Stimulated activated CD8-positive, alpha-beta memory T cell treated with anti-CD3 and anti-CD28 coated beads, Interleukin-7, amount 100 ng/mL, for 1 hour (primary cell): ENCODE measurements at places on chromosomes 2 and 18.
A peak's percentile ranks its signal among the peaks of the same experiment; 100 is the strongest.

- no peak for DNase-seq
Measured at GRCh38 chr2:239927424-239927981, 97.6 kb downstream of the NDUFA10 start.

- no peak for DNase-seq
Measured at GRCh38 chr2:196743165-196743564, 56.3 kb downstream of the GTF3C3 start.

DNA sequence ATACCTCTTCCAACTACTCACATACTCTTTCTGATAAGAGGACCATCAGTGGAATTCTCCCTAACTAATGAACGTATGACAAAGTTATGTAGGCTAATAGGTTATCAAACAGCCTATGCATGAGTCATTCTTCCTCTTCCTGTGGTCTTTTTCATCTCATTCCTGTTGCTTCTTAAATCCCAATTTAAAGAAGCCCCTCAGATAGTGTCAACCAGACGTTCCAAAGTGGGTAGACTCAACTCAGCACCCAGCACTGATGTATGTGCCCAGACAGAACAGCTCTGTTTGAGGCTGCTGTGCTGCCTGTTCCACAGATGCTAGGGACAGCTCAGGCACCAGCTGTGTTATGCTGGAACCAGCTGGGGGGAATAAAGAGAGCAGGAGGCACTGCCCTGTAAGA is 52.6 kb downstream of the CXCR4 start:
- no peak for DNase-seq

- DNase-seq: no peak
Measured at GRCh38 chr2:23425338-23425871, 40.4 kb downstream of the KLHL29 start.

GRCh38 chr2:27324720-27325119 is 1.8 kb upstream of the MPV17 start:
- no peak for DNase-seq

GRCh38 chr2:230209422-230210051 is 10.2 kb downstream of the SP110 start:
- DNase-seq: no peak

DNA sequence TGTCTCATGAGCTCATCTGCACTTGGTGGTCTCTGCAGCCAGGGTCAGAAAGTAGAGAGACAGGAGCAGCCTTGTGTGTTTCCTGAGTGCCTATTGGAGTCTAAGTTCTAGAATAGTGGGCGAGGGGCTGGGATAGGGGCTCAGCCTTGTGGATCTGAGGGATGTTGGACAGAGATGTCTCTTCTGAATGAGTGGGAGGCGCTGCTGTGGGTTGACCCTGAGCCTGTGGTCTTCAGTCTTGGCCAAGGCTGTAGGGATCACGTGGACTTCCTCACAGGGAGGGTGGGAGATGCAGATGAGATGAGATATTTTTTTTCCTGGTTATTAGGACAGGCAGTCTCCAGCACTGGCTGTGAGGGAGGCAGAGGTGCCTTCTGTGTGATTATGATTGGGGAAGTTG is 61.8 kb downstream of the RNF144A start:
- no peak for DNase-seq

- no peak for DNase-seq
Measured at GRCh38 chr2:126662621-126663020, 6.7 kb downstream of the GYPC start.

DNA sequence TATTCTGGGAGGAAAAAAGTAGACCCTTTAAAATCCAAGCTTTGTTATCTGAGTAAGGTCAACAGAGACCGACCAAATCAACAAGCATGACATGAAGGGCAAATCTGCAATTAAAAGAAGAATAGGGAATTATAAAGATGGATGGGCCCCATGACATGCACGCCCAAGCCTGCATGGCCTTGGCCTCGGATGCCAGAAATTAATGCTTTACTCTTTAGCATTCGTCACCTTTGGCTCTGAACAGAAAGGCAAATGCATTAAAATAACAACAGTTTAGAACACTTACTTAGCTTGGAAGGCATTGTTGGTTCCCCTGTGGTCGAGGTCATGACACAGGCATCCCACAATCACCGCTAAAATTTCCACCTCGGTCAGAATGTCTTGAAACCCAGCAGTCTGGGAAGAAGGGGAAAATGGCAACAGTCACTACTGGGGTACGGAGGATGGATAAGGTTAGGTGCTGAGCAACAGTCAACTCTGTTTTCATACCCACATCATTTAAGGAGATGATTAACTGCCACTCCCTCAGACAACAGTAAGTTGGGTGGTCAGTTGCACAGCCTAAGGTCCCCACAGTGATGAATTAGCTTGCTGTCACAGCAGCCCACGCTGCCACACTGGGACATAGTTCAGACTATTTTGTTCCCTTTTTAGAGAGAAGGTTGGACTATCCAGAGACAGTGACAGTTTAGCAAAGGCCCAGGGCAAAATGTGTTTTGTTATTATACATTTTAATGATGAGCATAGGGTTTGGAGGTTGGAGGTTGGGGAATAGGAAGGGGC is 319.1 kb downstream of the AGPS start:
- no peak for DNase-seq

DNA sequence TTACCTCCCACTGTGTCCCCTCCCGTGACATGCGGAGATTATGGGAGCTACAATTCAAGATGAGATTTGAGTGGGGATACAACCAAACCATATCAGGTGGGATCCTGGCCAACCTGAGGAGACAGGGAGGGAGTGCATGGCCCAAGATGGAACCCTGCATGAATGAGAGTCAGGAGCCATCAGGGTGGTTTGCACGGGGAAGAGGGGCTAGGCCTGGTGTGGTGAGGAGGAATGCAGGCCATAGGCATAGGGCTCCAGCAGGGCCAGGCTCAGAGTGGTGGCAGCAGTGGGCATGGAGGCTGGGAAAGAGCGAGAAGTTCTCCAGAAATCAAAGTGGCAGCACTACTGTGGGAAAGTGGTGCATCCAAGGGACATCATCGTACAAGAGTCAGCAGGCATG is 74.0 kb upstream of the BCL2L11 start:
- DNase-seq: no peak

GRCh38 chr2:185316383-185316782 is 422.2 kb upstream of the FSIP2 start:
- no peak for DNase-seq

GRCh38 chr18:9642799-9643462 is 28.6 kb upstream of the PPP4R1 start:
- no peak for DNase-seq

DNA sequence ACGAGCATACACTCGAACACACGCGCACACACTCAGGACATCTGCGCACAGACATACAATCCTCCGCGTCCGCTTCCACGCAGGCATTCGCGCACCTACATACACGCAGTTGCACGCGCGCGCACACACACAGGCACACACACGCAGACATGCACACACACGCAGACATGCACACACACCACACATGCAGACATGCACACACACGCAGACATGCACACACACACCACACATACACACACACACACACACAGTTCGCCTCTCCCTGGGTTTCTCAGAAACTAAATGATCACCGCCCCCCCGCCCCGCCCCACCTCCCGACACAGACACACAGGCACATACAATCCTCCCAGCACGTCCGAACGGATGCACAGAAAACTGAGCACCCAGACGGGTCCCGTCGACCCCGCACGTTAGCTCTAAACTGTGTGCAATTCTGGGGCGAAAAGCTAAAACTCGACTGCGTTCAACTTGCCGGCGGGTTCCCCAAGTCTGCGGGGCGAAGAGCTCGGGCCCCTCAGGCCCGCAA is 1.0 kb downstream of the EPHA4 start:
- no peak for DNase-seq

DNA sequence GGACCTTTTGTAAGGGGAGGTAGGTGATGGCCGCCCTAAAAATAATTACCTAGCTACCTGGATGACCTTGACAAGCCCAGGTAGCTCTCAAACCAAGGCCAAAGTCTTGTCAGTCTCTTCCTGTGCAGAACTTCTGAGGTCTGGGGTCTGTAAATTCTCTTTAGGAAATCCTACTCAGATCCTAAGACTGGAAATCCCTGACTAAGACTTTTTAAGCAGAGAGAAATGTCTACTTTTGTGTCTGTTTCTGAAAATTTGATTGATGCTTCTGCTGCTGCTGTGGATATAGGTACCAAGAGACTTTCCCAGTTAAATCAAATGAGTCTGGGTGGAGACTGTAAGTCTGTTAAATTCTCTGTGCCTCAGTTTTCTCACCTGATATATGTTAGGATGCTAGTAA is 36.9 kb upstream of the SIX3 start:
- DNase-seq: no peak

GRCh38 chr2:72770879-72771461 is 54.9 kb downstream of the EXOC6B start:
- DNase-seq: peak; percentile 10

DNA sequence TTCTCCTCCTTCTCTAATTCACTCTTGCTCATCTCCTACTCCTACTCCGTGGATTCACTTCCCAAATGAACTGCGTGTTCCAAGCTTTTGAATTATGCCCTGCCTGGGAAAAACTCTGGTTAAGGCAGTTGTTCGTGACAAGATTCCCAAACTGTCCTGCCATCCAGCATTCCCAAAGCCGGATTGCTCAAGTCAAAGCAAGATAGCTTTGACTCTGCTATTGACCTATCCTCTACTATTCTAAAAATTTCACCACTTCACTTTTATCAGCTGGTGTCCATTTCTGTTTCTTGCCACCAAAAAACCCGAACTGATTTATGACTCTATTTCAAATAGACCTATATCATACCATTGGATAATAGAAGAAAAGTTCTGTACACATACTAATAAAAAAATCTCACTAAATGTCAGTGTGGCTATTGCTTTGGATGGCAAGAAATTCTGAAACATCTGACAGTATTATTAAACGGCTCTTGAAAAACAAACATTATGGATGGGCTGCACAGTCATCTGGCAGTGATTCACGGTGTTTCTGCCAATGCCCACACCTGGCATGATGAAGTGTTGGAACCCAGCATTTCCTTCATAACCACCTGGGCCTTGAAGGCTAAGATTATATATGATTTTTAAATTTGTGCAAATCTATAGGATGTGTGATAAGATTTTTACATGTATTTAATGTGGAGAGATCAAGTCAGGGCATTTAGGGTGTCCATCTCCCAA is 87.4 kb downstream of the NCKAP5 start:
- DNase-seq: no peak

GRCh38 chr18:77572537-77572936 is 322.9 kb downstream of the GALR1 start:
- no peak for DNase-seq

DNA sequence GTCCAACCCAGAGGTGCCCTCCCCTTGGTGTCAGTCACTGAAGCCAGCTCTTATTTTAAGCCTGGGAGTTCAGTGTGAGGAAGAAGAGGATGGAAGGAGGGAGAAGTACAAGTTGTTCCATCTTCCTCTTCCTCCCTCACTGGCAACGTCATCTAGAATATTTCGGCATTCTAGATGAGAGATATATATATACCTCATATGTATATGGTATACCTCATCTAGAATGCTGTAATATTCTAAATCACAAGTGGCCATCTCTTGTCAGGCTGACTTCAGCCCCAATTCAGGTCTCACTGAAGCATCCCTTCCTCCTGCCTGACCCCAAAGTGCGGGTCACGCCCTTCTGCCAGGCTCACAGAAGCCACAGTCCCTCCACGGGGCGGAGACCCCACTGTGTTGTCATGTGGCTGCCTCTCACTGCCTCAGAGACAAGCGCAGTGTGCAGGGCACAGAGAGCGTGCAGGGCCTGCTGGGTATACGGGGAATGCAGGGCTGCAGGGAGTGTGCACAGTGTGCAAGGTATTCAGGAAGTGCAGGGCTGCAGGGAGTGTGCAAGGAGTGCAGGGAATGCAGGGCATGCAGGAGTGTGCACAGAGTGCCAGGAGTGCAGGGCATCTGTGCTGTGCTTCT is 32.8 kb upstream of the B3GNT7 start:
- DNase-seq: no peak

GRCh38 chr2:182006595-182007341 is 21.1 kb downstream of the PPP1R1C start:
- no peak for DNase-seq

DNA sequence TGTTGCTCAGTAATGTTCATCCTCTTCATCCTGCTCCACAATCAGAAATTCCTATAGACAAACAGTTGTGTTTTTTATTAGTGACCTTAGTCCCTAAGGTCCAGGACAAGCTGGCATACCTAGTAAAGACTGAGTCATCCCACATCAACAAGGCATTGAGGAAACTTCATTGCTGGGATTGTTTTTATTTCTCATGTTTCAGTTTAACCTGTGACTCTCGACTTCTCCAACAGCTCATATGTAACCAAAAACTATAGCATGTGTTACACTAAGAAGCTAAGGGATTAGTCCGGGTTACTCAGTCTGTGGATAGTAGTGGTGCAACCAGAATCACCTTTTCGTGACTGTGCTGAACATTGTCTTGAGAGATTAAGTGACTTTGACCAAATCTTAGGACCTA is 292.1 kb downstream of the RDH14 start:
- no peak for DNase-seq

DNA sequence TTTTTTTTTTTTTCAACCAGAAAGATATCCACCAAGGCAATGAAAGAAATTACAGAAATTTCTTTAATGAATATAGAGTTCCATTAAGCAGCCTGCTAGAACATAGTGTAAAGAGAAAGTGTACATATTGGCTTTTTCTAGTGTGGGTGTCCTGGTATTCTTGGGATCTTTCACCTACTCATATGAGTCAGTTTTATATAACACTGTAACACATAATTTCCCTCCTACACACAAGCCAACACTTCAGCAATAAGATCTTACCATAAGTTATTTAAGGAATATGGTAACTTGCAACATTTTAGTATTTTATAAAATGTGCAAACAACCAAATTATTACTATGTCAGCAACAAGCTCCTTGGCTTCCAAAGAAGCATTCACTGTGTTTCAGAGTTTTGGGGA is 59.9 kb downstream of the ZRANB3 start:
- no peak for DNase-seq

DNA sequence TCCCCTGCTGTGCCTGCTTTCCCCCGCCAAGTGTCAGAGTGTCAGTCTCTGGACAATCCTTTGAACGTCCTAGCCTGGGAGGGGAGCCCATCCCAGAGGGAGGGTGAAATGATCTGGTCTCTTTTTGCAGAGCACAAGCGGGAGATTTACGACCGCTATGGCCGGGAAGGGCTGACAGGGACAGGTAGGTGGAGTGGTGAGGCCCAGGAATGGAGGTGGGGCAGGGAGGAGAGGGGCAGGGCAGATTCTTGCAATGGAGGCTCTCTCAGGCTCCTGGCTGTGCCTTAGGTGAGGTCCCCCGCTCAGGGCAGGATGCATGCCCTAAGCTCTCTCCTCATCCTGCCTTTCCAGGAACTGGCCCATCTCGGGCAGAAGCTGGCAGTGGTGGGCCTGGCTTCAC is 2.4 kb downstream of the DNAJB2 start:
- no peak for DNase-seq

DNA sequence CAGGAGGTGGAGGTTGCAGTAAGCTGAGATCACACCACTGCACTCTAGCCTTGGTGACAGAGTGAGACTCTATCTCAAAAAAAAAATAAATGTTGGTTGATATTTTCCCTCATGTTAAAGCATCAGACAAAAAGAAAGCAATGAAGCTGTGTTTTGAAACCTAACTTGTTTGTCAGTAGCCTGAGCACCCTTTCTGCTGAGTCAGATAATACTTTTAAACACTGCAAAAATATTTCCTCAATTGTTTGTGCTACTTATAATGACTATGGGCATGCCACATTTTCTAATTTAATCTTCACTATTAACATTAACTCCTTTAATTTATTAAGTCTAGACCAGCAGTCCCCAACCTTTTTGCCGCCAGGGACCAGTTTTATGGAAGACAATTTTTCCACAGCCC is 236.3 kb upstream of the AGAP1 start:
- DNase-seq: no peak
